Posterior vena cava (tissue), 2 donors: ENCODE measurements at places on chromosomes 16 and 17. TPM values are rescaled to one million over a fixed set of nuclear protein-coding genes. Genes with fewer than 3 reads are reported as not detected.

GRCh38 chr16:30024451-30024850, 1.5 kb downstream of the C16orf92 start:
- DNase-seq, result no peak

GRCh38 chr17:52524096-52524637, 365.7 kb upstream of the CA10 start:
- no peak for DNase-seq

GRCh38 chr16:79843631-79844043, 243.1 kb upstream of the MAF start:
- no peak for DNase-seq

- DNase-seq, result peak; percentile 37
These were observed 143.2 kb upstream of the TNRC6C start for GRCh38 chr17:77815127-77815905.

- no peak for DNase-seq
These were observed 686 bp upstream of the MTSS2 start for GRCh38 chr16:70686376-70687101.

GRCh38 chr16:4591706-4592470, 22.8 kb downstream of the UBALD1 start:
- no peak for DNase-seq

GRCh38 chr17:17849147-17849820, 12.5 kb upstream of the SREBF1 start:
- DNase-seq, result peak; percentile 95

- DNase-seq, result no peak
These were observed 4.4 kb downstream of the TPSAB1 start for GRCh38 chr16:1244881-1245280.

DNA sequence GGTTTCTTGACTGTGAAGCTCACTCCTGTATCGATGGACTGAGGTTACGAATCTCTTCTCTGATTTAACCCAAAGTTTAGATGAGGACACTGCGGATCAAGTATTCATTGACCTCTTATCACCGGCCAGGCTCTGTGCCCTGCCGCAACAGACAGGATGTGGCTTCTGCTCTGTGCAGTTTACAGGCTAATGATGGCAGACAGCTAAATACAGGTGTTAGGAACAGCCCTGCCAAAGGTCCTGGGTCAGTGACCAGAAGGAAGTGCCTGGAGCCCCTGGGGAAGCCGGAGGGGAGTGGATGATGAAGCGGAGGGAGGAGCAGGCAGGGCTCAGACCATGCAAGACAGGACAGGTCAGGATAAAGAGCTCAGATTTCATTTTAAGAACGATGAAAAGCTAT, 44.4 kb downstream of the HAPSTR1 start:
- DNase-seq, result peak; percentile 74

- no peak for DNase-seq
These were observed 719 bp downstream of the PMFBP1 start for GRCh38 chr16:72171236-72171635.

- DNase-seq, result peak; percentile 91
These were observed at the start of gene COPZ2 for GRCh38 chr17:48037036-48037837. COPZ2 (minus strand) TSS chr17:48037797; CDS start chr17:48037777, 20 bp downstream.

GRCh38 chr17:55265311-55266021, 706 bp downstream of the HLF start:
- no peak for DNase-seq

DNA sequence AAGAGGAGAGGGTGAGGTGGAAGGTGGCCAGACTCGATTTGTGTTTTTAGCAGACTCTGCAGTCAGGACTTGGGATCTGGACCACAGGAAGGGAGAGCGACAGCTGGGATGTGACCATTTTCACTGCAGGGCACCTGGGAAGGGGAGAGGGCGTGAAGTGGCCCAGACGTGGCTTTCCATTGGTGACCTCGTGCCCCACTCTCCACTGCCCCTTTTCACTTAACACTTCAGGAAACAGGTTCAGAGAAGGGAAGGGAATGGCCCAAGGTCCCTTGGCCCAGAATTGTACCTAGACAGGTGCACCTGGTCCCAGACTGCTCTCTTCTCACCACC, 22.9 kb upstream of the MPRIP start:
- DNase-seq, result peak; percentile 60

TPSG1 gene
- total RNA-seq, result 1.3 TPM

CTRB2 gene
- 9.1 TPM for total RNA-seq

CARD14 gene
- total RNA-seq, result 0.24 TPM

KRTAP4-12 gene
- total RNA-seq, result not detected

COPZ2 gene
- 136 TPM for total RNA-seq

TBC1D28 gene
- not detected for total RNA-seq

FBXW10 gene
- 0.10 TPM for total RNA-seq

NRN1L gene
- not detected for total RNA-seq

C17orf78 gene
- total RNA-seq, result not detected

ADAP2 gene
- 28.1 TPM for total RNA-seq
